Activated T-cell treated with anti-CD3 and anti-CD28 coated beads, Interleukin-2, amount 50 U/mL, for 72 hours (primary cell): ENCODE measurements at places on chromosomes 3 and 15.

GRCh38 chr3:58691997-58692396 is 25.4 kb upstream of the FAM3D start:
- DNase-seq, result no peak

- DNase-seq, result no peak
Observed at GRCh38 chr3:24359645-24360462, 134.8 kb downstream of the THRB start.

DNA sequence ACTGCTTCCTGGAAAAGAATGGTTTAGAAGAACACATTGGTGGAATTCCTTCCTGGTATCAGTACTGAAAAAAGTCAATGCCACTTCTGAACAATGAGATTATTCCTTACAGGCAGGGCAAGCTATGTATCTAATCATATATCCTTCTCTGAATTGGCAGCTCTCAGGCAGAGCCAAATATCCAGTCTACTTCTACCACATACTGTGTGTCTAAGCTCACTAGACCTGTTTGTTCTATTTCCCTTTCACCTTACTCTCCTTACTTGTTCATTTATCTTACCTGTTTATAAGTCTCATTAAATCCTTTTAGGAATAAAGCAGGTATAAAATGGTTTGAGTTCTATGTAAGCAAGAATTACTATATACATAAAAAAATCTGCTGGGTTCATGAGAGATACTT is 8.3 kb downstream of the SETMAR start:
- no peak for DNase-seq

GRCh38 chr15:31135523-31135922 is 34.0 kb upstream of the TRPM1 start:
- no peak for DNase-seq

DNA sequence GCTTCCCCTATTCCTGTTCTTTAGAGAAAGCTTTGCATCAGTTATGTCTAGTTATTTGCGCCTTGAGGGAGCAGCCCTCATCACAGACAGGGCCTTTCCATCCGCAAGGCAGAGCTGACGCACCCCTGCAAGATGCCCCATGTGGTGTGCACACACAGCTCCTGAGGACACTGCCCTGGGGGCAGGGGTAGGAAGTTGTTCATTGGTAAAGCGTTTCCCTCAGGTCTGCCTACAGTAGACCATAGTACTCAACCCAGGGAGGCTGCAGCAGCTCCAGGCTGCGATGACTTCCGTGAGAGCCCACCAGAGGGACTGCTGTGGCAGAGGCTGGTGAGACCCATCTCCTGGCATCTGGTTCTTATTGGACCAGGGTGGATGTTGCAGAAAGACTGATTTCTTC is 55.1 kb upstream of the PLXNA1 start:
- no peak for DNase-seq

DNA sequence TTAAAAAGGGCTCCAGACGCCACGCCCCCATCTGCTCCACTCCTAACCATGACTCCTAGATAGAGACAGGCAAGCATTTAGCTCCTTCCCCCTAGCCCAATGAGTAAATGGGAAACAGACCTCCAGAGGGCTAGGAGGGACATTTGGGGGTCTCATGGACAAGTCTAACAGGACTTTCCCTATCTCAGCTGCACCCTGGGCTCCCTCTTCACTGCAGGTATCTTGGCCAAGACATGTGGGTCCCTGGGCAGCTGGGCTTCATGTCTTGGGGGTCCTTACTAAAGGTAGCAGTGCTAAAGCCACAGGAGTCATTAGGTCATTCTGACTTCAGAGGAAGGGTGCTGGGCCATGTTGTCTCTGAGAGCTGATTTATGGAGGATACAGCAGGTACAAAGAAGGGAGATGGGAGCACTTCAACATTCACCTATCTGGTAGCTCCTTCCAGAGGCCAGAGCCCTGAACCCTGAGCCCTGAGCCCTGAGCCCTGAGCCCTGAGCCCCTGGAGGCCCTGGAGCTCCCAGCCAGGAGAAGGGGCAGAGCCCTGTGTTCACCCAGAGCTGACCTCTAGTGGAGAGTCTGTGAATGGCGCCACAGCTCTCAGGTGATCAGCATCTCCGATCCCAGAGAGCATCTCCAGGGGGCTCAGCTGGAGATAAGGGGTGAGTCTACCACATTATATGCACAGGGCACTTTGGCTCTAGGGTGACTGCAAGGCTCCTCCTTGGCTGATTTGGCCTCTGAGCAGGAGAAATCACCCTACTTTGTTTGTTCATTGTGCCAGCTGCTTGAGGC is 40.1 kb upstream of the EPHB1 start:
- peak; percentile 36 for DNase-seq

DNA sequence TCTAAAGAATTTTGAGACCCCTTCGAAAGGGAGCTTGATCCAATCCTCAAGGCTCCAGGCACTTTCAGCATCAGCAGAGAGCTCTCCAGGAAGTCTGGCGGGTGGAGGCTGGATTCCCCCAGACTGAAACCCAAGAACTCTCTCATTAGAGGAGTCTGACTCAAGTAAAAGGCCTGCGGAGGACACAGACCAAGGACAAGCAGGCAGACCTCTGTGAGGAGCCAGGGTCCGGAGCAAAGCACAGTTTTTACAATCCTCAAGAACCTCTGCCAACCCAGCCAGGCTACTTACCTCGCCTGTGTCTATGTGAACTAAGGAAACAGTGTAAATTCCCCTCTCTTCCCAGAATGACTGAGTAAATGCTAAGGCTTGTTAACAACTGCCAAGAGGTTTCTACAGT is 86.2 kb downstream of the FBN1 start:
- DNase-seq, result no peak

GRCh38 chr3:141410846-141411245 is 42.5 kb downstream of the ZBTB38 start:
- no peak for DNase-seq

DNA sequence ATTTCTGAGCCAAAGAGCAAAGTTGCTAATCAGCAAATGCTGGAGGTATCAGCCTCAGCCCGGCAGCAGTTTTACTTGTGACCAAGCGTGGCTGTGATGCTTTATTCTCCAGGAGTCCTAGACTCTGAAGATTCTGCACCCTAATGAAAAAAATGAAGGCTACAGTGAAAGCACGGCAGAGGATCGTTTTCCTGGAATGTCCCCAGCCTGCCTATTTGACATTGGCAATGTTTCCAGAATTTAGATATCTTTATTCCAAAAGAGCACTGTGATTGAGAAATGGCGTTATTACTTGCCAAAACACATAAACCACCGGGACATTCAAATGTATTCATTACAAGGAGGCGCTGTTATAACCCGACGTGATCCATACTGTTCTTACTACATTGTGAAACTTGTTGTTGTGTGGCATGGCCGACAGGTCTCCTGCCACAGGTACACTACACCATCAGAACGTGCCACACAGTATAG is 263.8 kb downstream of the SLCO3A1 start:
- no peak for DNase-seq

- DNase-seq, result peak; percentile 17
Observed at GRCh38 chr3:14371573-14372474, 30.6 kb upstream of the SLC6A6 start.

DNA sequence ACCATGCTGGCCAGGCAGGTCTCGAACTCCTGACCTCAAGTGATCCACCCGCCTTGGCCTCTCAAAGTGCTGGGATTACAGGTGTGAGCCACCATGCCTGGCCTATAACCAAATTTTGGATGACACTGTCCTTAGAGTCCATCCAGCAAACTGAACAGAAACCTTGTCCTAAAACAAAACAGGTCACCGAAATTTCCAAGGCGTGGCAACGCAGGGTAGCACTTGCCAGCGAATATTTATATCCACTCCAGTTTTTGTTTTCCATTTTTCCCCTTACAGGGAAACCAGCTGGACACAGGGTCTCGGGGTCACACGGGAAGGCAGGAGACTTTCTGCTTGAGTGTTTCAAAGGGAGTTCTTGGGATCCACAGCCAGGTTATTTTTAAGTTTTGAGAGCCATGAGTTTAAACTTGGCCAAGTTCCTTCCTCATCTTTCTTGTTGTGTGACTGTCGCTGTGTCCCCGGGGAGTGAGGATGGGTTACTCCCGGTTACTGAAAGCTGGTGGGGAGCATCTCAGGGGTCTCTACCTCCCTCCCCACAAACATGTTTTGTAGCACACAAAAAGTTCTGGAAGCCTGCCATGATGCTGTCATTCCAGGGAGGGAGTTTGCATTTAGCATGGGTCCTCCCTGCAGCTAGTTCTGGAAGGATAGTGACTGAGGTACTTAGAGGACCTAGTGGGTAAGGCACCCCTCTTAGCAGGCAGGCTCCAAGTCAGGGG is 12.6 kb downstream of the LIMD1 start:
- DNase-seq, result no peak

GRCh38 chr15:63020759-63021430 is 21.7 kb upstream of the TPM1 start:
- DNase-seq, result no peak

DNA sequence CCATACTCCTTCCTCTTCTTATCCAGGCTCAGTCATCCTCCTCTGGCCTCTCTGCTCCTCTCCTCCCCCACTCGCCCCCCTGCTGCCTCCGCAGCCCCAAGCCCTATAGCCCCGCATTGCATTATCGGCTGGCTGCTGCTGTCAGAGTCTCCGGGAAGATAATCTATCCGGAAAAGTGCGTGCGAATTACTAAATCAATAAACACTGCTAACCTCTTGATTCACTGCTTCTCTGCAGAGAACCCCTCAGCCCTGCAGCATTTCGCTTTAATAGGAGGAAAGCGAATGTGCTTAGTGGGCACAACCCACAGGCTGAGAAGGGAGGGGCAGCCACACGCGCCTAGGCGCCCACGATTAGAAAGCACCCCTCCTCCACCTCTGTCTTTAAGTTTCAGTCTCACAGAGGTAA is 167.6 kb downstream of the ABHD5 start:
- DNase-seq, result no peak

DNA sequence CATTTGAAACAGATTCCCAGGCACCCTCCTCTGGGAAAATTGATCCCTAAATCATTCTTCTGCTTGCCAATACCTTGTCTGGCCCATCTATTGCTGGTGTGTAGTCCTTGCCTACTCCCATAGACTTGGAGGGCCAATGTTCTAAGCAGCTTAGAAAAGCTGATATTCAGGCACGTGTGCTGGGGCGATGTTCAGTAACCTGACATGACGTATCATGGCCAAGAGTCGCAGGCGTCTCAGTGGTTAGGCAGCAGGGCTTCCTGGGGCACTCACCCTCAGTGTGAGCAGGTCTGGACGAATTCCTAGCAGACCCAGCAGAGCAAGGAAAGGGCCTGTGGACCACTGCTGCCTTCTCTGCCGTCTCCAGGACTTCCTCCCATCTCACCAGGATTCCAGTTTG is 21.6 kb downstream of the EPHB1 start:
- DNase-seq, result no peak

- no peak for DNase-seq
Observed at GRCh38 chr15:76191539-76192244, 119.6 kb downstream of the ETFA start.
